ENCODE measurements at places on chromosomes 3 and 15.

DNA sequence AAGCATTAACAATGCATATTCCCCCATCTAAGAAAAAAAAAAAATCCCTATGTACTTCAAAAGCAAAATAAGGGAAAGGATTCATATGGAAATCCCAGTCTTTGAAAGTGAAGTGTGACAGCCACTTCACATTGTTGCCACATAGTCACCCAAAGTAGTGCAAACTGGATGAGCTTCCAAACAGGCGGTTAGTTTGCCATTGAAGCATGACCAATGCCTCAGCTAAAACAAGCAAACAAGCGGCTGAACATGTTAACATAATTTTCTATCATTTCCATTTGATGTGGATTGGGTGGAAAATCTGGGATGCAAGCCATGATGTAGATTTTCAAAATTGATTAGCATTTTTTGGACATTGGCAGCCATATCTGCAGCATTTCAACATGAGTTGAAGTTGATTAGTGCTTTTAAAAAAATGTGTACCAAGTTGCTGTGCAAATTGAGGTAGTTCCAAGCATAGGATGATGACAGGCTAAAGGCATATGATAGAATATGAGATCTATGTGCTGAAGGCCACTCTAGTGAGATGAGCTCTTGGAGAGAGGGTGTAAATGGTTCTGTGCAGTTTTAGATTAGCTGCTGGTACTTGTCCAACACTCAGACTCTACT is 405.2 kb downstream of the NR2F2 start:
- no peak for DNase-seq

DNA sequence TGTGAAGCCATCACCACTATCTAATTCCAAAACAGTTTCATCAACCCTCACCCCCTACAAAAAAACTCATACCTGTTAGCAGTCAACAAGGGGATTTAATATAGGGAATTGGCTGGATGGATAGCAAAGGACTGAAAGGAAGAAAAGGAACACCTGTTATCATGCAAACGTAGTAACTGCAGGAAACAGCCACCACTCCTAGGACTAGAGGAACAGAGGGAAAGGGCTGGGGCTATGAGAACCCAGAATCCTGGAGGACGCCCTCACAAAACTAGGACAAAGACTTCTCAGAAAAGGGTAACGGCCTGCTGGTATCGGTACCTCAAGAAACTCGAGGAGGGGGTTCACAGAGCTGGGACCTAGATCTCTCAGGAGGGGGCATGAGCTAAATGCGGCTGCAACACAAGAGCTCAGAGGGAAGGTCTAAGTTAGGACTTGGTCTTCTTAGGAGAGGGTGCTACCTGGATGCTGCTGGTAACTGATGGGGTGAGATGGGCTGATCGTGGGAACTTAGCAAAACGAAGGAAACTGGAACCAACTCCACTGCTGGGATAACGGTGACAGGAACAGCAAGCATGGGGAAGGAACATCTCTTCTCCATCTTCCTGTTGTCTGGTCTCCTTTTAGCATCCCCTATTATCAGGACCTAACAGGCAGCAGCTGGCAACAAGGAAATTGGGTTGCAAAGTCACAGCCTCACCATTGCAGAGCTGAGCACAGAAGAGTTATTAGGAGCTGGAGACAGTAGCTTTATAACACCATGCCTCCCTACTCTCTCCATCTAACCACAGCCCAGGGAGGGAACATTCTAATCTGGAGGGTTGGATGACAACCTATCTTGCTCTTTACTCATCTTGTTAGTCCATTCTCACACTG is 147.7 kb downstream of the UACA start:
- no peak for DNase-seq

DNA sequence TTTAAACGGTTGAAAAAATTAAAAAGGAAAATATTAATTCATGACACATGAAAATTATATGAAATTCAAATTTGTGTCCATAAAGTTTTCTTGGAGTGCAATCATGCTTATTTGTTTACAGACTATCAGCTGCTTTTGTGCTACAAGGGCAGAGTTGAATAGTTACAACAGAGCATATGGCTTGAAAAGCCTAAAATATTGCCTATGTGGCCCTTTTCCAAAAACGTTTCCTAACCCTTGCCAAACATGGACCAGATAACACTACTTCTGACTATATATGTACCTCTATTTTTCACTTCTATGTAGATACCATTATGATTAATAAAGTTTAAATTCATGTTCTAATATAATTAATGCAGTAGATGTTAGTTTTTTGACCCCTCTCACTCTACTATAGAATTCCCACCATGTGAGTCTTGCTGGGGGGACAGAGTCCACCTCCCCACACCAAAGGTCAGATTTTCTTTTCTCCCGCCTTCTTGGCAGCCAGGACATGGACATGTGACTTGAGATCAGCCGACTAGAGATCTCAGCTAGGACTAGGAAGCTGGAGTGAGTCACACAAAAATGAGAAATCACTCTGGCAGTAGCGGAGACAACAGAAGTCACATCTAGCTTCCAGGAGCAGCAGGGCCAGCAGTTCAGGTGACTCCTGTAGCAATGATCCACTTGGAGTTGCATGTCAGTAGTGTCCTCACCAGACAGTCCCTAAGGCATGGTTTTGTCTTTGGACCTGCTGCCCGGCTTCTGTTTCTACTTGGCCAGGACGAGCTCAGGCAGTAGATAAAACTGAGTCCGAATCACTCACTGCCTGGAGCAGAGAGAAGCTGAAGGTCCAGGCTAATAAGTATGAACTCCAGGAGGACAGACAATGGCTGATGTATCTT is 22.4 kb downstream of the CIAO2A start:
- DNase-seq: no peak

GRCh38 chr15:68256675-68257450 is 20.7 kb upstream of the FEM1B start:
- peak; percentile 61 for DNase-seq

DNA sequence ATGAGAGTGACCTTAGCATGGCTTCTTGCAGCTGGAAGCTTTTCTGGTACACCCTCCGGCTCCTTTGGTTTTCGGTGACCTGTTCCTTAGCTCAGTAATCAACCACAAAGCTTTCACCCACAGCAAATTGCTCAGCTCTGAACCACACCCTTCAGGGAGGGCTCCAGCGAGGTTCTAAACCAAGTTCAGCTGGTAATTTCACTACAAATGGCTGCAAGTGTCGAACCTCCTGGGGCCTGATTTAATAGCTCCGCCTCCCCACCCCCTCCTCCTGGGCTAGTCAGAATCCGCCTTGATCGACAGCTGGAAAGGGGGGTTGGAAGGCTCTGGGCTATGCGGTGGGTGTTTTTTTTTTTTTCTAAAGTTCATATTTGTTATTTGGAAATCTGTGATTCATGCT is 150.9 kb upstream of the MCTP2 start:
- DNase-seq: no peak

DNA sequence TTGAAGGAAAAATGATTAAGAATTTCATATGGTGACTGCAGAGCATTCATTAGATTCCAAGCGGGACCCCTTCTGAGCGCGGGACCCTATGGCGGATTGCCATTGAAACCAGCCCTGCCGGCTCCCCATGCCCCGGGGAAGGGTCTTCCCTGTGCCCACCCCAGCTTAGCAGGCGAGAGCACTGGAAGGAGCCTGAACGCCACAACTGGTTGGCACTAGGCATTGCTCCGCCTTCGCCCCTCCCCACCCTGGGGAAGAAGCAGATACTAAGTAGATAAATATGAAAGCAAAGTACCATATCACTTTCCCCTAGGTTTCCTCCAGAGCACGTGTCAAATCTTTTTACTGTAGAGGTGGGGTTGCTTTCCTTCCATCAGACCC is 70.7 kb downstream of the CYP19A1 start:
- no peak for DNase-seq

DNA sequence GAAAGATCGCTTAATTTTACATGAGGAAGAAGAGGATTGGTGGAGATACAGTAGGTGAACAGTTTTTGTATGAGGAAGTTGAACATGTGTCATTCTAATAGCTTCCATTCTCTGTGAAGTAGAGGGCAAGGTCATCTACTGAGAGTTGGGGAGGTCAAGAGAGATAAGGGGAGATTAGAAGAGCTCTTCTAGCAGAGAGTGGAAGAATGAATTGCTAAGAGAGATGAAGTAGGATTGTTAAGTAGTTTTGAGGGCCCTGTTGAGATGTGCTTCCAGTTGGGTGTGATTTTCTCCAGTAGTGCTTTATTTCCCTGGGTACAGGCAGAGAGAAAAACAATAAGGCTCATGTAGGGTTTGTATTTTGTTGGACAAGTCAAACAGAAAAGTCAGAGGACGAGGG is 5.2 kb downstream of the OPA1 start:
- DNase-seq: no peak
